ENCODE measurements at places on chromosomes 12 and 14. TPM values are rescaled to one million over a fixed set of nuclear protein-coding genes. Genes with fewer than 3 reads are reported as not detected.

DNA sequence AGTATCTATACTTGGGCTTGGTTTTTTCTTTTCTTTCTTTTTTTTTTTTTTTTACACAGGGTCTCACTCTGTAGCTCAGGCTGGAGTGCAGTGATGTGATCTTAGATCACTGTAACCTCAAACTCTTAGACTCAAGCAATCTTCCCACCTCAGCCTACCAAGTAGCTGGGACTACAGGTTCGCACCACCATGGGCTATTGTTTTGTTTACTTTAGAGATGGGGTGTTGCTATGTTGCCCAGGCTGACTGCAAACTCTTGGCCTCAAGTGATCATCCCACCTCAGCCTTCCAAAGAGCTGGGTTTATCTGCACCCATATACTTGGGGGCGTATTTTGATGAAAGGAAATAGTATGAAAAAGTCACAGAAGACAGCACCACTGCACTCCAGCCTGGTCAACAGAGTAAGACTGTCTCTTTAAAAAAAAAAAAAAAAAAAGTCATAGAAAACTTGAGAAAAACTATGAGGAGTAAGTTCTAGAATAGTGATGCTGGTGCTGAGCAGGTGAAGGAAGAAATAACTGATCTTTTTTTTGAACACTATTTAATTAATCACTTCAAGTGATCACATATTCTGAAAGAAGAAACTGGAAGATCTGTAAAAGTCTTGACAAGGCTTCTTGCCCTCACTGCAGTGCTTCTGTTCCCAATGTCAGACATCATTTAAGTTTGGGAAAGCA is 53.8 kb upstream of the NPFF start:
- no peak for DNase-seq
- peaks cover 30% of the 10 kb centered on the region for H3K4me1 ChIP-seq
- peak overlapping the region; percentile 6 for H3K4me3 ChIP-seq
- peak overlapping the region; percentile 55 for H3K27ac ChIP-seq

DNA sequence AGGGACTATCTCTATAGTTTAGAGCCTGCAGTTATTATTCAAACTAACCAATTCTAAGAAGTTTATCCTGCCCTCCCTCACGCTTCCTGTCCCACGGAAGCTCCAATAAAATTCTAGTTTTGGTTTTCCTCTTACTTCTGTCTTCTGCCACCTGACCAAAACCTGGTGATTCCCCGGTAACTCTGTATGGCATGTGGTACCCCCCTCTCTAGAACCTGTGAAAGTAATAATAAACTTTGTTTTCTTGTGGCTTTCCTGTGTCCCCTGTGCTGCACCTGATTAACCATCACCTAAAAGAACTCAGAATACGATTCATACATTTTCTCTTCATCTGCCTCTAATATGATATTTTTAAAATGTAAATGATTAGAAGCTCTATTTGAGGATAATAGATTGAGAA is 379.8 kb downstream of the APAF1 start:
- H3K27me3 ChIP-seq, result 0 out of 2 replicates have a peak, but pooled peaks cover 2% of the 10 kb centered on the region
- H3K27ac ChIP-seq, result no peak overlapping the region
- no peaks in the 10 kb centered on the region for H3K36me3 ChIP-seq
- DNase-seq, result no peak

- DNase-seq, result no peak
- no peak overlapping the region for H3K4me3 ChIP-seq
- H3K27me3 ChIP-seq, result no peaks in the 10 kb centered on the region
- H3K4me1 ChIP-seq, result peaks cover 7% of the 10 kb centered on the region
- H3K27ac ChIP-seq, result no peak overlapping the region
- H3K36me3 ChIP-seq, result no peaks in the 10 kb centered on the region
Observed at GRCh38 chr12:212715-213526, 1.0 kb downstream of the SLC6A12 start.

GRCh38 chr14:69504775-69505174 is 20.2 kb downstream of the PLEKHD1 start:
- H3K27ac ChIP-seq, result no peak overlapping the region
- no peaks in the 10 kb centered on the region for H3K27me3 ChIP-seq
- no peak overlapping the region for H3K4me3 ChIP-seq
- no peak for DNase-seq

DNA sequence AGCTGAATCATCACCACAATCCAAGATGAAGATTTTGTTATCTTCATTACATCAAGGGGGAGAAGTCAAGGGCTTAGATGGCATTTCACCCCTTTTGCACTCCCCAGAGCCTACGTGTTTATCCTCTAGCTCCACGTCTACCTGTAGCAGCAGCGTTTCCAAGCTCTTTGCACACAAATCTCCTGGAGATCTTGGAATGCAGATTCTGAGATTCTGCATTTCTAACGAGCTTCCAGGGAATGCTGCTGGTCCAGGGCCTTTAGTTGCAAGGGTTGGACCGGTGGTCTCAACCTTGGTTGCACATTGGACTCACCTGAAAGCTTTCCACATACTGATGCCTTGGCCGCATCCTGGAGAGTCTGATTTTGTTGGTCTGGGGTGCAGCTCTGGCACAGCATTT is 49.5 kb upstream of the STON2 start:
- no peaks in the 10 kb centered on the region for H3K36me3 ChIP-seq
- H3K4me3 ChIP-seq, result no peak overlapping the region
- no peak for DNase-seq
- H3K27me3 ChIP-seq, result no peaks in the 10 kb centered on the region

DNA sequence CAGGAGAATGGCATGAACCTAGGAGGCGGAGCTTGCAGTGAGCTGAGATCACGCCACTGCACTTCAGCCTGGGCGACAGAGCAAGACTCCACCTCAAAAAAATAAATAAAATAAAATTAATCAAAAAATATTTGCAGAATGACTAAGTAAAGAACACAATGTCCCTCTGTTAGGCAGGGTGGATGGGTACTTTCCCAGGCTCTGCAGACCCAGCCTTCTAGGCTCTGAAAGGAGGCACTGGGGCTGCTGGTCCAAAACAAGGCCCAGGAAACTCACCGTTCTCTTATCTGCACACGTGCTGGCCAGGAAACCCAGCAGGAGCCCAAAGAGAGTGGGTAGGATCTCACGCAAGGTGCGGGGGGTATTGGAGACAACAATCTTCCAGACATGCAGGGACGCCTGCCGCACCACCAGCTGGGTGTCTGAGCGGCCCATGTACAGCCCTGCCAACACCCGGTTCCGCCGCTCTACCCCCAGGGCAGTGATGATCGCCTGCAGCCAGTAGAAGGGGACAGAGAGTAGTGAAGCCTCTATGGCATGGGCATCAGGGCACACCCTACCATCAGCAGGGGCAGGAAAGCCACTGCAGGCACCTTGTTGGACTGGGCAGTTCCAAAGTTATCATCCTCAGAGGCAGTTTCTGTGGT is 25.8 kb upstream of the RAB35 start:
- H3K4me3 ChIP-seq, result no peak overlapping the region
- H3K27me3 ChIP-seq, result no peaks in the 10 kb centered on the region
- peaks cover 31% of the 10 kb centered on the region for H3K36me3 ChIP-seq
- H3K27ac ChIP-seq, result no peak overlapping the region
- no peak for DNase-seq

- H3K27me3 ChIP-seq, result no peaks in the 10 kb centered on the region
- H3K36me3 ChIP-seq, result no peaks in the 10 kb centered on the region
- DNase-seq, result no peak
- no peak overlapping the region for H3K4me3 ChIP-seq
Observed at GRCh38 chr12:95582230-95583058, 31.2 kb upstream of the USP44 start.

DNA sequence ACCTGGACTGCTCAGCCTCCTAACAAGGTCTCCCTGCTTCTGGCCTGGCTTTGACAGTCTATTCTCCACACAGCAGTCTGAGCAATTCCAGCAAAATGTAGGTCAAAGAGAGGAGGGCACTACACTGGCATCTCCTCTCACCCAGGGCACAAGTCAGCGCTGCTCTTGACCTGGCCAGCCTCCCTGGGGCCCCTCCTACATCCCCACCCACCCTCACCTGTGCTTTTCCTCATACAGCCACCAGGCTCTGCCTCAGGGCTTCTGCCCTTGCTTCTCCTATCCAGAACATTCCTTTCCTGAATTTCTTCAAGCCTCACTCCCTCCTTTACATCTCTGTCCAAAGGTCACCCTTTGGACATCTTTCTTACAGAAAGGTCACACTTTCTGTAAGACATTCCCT is 33.7 kb downstream of the GALNT4 start:
- H3K27ac ChIP-seq, result no peak overlapping the region
- H3K4me1 ChIP-seq, result no peaks in the 10 kb centered on the region
- H3K4me3 ChIP-seq, result no peak overlapping the region
- DNase-seq, result no peak

DNA sequence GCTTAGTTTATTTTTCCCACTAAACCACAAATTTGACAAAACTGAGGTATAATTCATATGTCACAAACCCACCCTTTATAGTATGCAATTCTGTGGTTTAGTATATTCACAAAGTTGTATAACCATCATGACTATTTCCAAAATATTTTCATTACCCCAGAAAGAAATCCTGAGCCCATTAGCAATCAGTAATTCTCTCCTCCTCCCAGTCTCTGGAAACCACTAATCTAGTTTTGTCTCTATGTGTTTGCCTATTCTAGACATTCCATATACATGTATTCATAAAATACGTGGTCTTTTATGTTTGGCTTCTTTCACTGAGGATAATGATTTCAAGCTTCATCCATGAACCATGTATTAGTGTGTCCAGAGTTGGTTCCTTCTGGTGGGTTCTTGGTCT is 267.6 kb downstream of the AEBP2 start:
- no peaks in the 10 kb centered on the region for H3K4me1 ChIP-seq
- H3K27ac ChIP-seq, result no peak overlapping the region
- no peaks in the 10 kb centered on the region for H3K36me3 ChIP-seq
- no peak overlapping the region for H3K4me3 ChIP-seq

DNA sequence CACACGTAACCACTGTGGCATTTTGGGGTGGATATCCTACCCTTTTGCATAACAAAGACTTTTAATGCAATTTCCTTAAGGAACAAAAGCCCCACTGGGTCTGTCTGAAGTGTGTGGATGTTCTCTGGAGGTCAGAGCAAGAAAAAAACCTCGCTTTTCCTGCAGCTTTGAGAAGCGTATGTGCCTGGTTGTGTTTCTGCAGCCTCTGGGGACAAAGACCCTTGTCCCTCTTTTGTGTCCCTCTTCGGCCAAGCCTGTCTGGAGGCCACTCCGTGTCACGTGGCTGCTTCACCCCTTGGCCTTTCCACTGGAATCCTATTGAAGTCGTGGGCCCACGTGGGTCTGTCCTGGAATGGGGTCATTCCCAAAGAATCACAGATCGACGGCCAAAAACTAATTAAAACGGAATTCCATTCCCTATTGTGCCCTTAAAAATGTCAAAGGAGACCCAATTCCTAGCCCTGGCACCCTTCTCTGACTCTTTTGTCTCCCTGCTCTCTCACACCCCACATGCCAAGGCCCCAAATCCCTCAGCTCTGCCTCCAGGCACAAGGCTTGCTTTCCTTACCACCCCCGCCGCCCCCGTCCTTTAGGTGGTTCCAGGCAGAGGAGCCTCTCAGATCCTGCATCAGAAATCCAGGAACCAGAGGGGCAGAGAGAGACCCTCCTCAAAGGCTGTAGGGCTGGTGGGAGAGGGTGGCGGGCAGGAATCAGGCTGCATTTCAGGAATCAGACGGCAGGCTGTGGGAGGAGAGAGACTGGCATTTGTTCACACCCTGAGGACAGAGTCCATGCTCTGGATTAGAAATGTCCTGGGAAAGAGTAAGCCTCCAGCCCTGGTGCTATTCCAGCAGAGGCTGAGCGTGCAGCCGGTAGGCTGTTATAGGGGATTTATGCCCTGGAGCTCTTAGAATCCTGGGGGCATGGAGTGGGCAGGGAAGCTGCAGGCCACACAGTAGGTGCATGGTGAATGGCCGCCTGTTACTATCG is 12.6 kb upstream of the CYP46A1 start:
- no peaks in the 10 kb centered on the region for H3K4me1 ChIP-seq
- DNase-seq, result no peak
- H3K27me3 ChIP-seq, result no peaks in the 10 kb centered on the region
- H3K36me3 ChIP-seq, result no peaks in the 10 kb centered on the region

GRCh38 chr12:90959538-90960139 is 4.7 kb upstream of the CCER1 start:
- H3K27ac ChIP-seq, result no peak overlapping the region
- DNase-seq, result no peak
- no peak overlapping the region for H3K4me3 ChIP-seq
- H3K36me3 ChIP-seq, result no peaks in the 10 kb centered on the region

- no peak for DNase-seq
- no peaks in the 10 kb centered on the region for H3K27me3 ChIP-seq
- peak overlapping the region; percentile 68 for H3K4me3 ChIP-seq
- peaks cover 13% of the 10 kb centered on the region for H3K4me1 ChIP-seq
- H3K27ac ChIP-seq, result no peak overlapping the region
Observed at GRCh38 chr12:132561427-132562156, 48.8 kb downstream of the LRCOL1 start.

DNA sequence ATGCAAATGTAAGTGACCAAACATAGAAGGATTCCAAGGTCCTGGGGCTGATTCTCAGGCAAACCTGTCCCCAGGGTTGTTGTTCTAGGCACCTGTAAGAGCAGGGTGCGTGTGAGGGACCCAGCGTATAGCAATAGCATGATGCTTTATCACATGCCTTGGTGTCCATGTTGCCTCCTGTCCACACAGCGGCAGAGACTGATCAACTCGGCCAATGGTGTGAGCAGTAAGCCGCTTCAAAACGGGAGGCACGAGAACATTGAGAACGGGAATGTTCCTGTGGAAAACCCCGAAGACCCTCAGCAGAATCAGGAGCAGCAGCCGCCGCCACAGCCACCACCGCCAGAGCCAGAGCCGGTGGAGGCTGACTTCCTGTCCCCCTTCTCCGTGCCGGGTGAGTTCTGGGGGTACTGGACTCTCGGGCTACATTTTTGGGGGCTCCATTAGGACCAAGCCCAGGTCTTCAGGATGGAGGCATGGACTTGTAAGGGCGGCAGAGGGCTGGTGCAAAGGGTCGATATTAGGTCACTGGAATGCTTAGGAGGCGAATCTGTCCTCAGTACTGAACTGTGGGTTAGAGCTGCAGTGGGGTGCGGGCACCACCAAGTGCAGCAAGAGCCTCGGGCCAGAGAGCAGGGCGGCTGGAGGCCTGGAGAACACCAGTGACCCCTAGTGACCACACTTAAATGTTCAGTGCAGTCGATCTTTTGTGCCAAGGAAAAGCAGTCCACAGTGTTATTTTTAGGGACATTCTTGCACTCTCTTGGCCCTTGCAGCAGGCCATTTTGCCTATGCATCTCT is 57.2 kb upstream of the RIN3 start:
- peak; percentile 43 for DNase-seq
- no peaks in the 10 kb centered on the region for H3K27me3 ChIP-seq
- H3K27ac ChIP-seq, result no peak overlapping the region
- no peaks in the 10 kb centered on the region for H3K36me3 ChIP-seq
- H3K4me3 ChIP-seq, result no peak overlapping the region
- no peaks in the 10 kb centered on the region for H3K4me1 ChIP-seq

GRCh38 chr12:83326666-83327065 is 640.0 kb downstream of the TMTC2 start:
- DNase-seq, result no peak
- H3K4me3 ChIP-seq, result no peak overlapping the region
- no peaks in the 10 kb centered on the region for H3K36me3 ChIP-seq
- H3K27me3 ChIP-seq, result no peaks in the 10 kb centered on the region
- no peaks in the 10 kb centered on the region for H3K4me1 ChIP-seq

CLEC2A gene
- not detected for total RNA-seq

CLEC4D gene
- total RNA-seq, result not detected

HOXC9 gene
- 37.2 TPM for total RNA-seq

RPGRIP1 gene
- 0.28 TPM for total RNA-seq

ART4 gene
- total RNA-seq, result not detected

DAO gene
- not detected for total RNA-seq

All from Panc1 (cell line).